ENCODE measurements at places on chromosomes 2 and 18.

GRCh38 chr2:39524756-39525635 lies 87.9 kb upstream of the MAP4K3 start:
- no peak for DNase-seq

- DNase-seq = no peak
These were observed 959 bp upstream of the TUBA4B start for GRCh38 chr2:219252084-219252483.

DNA sequence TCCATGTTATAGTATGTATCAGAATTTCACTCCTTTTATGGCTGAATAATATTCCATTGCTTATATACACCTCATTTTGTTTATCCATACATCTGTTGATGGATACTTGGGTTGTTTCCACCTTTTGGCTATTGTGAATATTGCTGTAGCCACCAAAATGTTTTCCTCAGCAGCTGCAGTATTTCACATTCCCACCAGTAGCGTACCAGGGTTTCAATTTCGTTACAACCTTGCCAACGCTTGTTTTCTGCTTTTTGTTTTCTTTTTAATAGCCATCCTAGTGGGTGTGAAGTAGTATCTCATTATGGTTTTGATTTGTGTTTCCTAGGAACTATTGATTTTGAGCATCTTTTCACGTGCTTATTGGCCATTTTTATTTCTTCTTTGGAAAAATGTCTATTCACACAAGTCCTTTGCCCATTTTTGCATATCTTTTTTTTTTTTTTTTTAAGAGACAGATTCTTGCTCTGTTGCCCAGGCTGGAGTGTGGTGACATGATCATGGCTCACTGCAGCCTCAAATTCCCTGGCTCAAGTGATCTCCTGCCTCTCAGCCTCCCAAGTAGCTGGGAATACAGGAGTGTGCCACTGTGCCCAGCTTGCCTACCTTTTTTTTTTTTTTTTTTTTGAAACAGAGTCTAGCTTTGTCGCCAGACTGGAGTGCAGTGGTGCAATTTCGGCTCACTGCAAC lies 14.2 kb downstream of the UBXN2A start:
- no peak for DNase-seq

- DNase-seq = no peak
These were observed 109.0 kb downstream of the SETBP1 start for GRCh38 chr18:44789710-44790109.

- DNase-seq = peak; percentile 82
These were observed 186.4 kb upstream of the COL3A1 start for GRCh38 chr2:188787658-188788240.

- DNase-seq = no peak
These were observed 136.5 kb upstream of the HS6ST1 start for GRCh38 chr2:128454980-128455720.

DNA sequence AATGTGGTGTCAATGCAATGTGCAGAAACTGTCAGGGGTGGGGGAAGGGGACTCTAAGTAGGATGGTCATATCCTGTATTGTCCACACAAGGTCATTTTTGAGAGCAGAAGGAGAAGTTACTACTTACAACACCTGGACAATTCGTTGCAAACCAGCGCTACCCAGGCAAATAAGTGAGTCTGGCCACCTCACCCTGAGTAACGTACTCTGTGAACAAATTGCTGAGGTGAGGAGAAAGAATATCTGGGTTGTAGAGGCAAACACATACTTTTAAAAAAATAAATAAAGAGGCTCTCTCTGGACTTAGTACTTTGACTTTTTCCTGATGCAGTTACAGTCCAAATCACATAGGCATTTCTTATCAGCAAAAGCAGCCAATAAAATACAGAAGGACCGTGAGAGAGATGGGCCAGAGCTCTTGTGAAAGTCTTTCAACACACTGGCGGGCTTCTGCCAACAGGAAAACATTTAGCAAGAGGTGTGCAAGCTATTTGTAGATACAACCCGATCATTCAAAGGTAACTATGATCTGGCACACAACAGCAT lies 268.2 kb upstream of the ID2 start:
- no peak for DNase-seq

- peak; percentile 85 for DNase-seq
These were observed 17.6 kb downstream of the WNT10A start for GRCh38 chr2:218898109-218898878.

- DNase-seq = peak; percentile 63
These were observed 13.2 kb downstream of the NABP1 start for GRCh38 chr2:191691016-191691735.

GRCh38 chr2:88590998-88591613 lies 36.2 kb downstream of the EIF2AK3 start:
- DNase-seq = peak; percentile 48

- DNase-seq = no peak
These were observed 198.7 kb downstream of the SPP2 start for GRCh38 chr2:234249034-234249735.

- DNase-seq = no peak
These were observed 12.2 kb upstream of the CYRIA start for GRCh38 chr2:16677875-16678274.

- DNase-seq = no peak
These were observed 11.6 kb downstream of the BMPR2 start for GRCh38 chr2:202387608-202388342.

DNA sequence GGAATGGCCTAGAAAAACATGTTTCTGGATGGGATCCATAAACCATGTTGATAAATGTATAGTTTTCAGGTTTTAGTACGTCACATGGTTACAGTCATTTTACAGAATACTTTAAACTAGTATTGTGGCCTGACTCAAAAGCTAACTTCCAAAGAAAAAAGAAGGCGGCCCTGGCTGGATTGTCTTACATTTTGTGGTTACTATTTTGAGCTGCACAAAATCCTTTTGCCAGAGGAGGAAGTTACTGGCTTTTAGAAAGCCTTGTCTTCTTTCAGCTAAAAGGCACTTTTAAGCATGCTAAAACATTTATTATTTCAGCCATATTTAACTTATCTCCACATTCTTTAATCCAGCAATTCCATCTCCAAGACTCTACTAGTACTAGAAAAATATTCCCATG lies 227.9 kb downstream of the CDH2 start:
- DNase-seq = no peak

DNA sequence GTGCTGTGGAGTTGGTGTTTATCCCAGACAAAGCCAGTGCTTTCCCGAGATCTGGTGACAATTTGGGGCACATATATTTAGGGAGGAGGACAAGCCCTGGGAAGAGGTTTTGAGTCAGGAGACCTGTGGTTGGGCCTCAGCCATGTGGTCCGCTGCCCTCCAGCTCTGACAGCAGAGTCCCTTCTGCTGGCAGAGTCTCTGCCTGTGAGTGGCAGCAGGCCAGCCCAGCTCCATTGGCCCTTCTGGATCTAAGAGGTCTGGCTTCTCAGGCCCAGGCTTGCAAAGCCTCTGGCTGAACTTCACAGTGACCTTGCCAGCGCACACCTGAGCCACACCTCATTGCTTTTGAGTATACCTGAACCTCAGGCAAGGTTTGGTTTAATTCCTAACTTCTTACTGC lies 115.3 kb downstream of the BCL2L11 start:
- DNase-seq = no peak

- no peak for DNase-seq
These were observed 6.9 kb upstream of the CHRNA1 start for GRCh38 chr2:174771136-174771535.

GRCh38 chr2:103552775-103553174 lies 790.9 kb downstream of the TMEM182 start:
- no peak for DNase-seq

- no peak for DNase-seq
These were observed 71.3 kb upstream of the SPRED2 start for GRCh38 chr2:65503746-65504145.

DNA sequence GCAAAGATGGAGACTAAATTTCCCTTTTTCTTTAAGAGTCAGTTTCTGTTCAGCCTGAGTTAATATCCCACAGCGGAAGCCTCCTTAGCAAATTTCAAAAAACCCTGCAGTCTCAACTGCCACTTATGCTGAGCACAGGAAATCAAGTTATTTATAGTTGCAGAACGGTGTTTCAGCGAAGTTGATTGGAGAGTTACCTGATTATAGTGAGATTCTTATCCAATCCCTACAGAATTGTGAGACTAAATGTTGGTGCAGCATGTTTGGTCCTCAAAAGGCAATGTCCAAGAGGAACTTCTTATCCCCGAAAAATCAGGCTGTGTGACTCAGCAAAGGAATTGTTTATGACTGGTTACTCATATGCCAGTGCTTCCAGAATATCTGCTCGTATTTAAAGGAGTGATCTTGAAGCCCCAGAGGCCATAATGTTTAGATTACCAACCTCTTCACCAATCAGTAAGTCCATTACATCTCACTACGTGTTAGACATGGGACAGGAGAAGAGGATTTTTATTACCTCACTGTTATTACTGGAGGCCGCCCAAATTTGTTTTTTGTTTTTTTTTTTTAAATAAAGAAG lies 67.9 kb downstream of the LRRFIP1 start:
- DNase-seq = peak; percentile 36

GRCh38 chr2:69559442-69560146 lies 83.9 kb downstream of the AAK1 start:
- DNase-seq = no peak

DNA sequence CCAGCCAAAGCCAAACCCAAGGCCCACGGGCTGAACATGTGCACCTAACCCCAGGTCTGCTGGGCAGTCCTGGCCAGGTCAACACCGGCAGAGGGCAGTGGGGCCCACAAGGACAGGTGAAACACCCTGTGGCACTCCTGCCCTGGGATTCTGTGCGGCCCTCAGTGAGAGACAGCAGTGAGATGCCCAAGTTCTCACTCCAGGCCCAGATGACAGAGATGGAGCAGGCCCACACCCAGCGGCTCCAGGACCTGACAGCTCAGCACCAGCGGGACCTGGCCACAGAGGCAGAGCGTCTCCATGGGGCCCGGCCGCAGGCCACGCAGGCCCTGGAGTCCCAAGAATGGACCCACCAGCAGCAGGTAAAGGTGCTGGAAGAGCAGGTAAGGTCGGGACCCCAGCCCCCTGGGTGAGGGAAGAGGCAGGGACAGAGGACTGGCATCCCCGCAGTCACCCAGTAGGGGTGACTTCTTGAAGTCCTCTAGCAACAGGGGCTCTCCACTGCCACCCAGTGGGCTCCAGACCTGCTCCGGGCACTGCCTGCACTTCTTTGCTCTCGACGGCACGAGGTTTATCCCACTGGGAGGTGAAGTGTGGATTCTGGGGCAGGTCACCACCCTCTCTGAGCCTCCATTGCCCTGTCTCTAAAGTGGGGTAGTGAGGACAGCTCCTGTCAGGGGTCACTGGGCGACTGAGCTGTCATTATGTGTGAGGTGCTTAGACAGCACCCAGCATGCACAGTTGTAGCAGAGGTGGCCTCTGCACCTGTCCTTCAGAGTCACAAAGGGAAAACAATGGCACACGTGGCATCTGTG lies 8.8 kb upstream of the SNED1 start:
- DNase-seq = no peak

DNA sequence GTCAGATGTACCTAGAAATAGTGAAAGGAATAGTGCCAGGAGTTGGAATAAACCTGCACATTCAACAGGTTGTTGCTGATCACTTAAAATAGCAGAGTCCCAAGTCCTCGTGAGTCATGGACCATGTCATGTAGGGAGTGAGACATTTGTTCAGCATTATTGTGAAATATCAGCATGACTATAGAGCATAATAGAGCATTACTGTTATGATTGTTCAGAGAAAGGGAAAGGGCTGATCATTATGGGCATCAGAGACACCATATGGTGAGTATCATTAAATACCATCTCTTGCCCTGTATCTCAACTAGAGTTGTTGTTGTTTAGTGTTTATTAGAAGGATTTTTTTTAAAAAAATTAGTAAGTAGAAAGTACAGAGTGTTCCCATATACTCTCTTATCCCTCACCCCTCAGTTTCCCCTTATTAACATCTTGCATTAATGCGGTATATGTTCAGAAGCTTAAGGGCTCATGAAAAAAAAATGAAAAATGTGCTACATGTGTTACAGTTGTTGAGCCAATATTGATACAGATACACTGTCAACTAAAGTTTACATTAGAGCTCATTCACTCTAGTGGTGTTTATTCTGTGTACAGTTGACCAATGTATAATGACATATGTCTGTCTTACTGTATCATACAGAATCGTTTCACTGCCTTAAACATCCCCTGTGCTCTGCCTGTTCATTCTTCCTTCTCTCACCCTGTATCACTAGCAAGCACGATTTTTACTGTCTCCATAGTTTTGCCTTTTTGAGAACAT lies 5.7 kb downstream of the ELAC1 start:
- DNase-seq = no peak

DNA sequence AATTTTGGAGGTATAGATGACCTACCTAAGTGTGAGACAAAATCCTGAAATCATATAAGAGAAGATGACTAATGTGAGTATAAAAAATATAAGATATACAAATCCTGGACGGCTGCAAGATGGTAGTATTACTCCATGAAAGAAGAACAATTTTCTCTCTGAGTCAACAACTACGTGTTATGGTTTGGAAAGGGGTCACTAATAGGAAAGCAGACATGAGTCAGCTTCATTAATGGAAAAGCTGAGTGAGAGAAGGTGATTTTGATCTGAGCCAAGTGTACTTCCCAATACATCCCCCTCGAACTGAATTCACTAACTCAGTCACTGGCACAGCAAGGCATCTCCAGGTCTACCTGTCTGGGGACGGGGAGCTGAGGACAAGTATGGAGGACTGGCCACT lies 20.1 kb upstream of the SELENOI start:
- DNase-seq = no peak

- DNase-seq = no peak
These were observed 16.8 kb downstream of the SERPINB10 start for GRCh38 chr18:63924551-63924950.

GRCh38 chr18:35215026-35215425 lies 25.8 kb upstream of the ZNF397 start:
- DNase-seq = no peak

GRCh38 chr2:79788952-79789651 lies 276.3 kb downstream of the CTNNA2 start:
- DNase-seq = no peak

GRCh38 chr2:157238296-157238695 lies 19.2 kb upstream of the GALNT5 start:
- DNase-seq = no peak

DNA sequence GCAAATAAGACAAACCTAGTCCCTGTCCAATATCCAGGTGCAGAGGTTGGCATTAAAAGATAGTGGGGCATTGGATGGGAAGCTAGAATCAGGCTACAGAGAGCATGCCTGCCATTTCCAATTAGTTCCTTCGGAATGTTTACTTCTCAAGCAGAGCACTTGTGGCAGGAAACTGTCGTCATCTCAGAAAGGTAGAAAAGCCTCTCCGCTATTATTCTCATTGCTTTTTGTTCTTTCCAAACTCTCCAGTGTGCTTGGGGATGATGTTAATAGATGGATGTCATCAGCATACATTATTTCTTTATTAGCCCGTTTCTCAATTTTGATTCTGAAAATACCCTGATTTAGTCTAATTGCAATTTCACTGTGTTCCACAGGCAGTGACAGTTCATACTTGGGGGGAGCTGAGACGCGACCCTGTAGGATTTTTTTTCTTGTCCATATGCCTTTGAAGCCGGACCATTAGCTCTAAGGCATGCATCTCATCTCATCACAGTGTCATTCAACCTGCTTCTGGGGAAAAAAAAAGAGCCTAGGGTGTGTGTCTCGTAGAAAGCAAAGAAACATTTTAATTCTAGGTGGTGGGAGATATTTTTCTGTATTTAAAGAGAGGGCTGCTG lies 7.7 kb downstream of the ASB18 start:
- DNase-seq = no peak

Measured in muscle of back (tissue), 13 donors.